ENCODE measurements at places on chromosomes 12 and 14. TPM values are rescaled to one million over a fixed set of nuclear protein-coding genes. Genes with fewer than 3 reads are reported as not detected.

The MGP gene
- not detected for total RNA-seq

The MANSC1 gene
- total RNA-seq, result 4.6 TPM

The CFAP73 gene
- total RNA-seq, result 0.09 TPM

The MFAP5 gene
- 0.12 TPM for total RNA-seq

The PLBD1 gene
- 4.6 TPM for total RNA-seq

The FAIM2 gene
- total RNA-seq, result not detected

The KRT78 gene
- 0.15 TPM for total RNA-seq

The BICDL1 gene
- total RNA-seq, result 4.1 TPM

All from A549 treated with Hydrocortisone at 1 μM for 4 hours (cell line).